Karpas-422 (cell line): ENCODE measurements at places on chromosomes 4 and X.
A peak's percentile ranks its signal among the peaks of the same experiment; 100 is the strongest.

DNA sequence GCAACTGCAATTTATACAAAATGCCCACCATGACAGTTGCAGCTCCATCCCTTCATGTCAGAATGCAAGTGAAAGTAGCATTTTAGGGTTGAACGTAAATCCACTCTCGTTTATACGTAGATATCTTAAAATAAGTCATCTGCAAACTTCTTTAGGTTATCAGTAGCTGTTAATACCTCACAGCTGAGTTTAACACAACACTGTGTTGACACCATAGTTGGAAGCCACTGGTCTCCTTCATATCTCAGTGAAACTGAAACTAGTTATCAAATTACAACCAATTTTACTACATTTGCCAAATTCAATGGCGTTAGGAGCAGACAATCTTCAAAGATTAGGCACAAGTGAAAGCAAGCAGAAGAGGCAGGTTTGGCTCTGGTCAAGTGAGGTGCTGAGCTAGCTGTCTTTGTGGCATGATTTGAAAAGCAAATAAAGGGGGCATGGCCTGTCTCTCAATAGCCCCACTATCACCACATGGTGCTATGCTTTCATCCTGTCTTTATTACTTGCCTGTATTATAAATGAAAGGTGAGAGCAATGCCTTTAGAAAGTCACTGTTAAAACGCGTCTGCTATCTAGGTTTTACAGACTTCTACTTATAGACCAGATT, 12.3 kb downstream of the PPP3CA start:
- no peak for DNase-seq

- DNase-seq: no peak
These were observed 60.5 kb upstream of the CITED1 start for GRCh38 chrX:72366178-72366577.

DNA sequence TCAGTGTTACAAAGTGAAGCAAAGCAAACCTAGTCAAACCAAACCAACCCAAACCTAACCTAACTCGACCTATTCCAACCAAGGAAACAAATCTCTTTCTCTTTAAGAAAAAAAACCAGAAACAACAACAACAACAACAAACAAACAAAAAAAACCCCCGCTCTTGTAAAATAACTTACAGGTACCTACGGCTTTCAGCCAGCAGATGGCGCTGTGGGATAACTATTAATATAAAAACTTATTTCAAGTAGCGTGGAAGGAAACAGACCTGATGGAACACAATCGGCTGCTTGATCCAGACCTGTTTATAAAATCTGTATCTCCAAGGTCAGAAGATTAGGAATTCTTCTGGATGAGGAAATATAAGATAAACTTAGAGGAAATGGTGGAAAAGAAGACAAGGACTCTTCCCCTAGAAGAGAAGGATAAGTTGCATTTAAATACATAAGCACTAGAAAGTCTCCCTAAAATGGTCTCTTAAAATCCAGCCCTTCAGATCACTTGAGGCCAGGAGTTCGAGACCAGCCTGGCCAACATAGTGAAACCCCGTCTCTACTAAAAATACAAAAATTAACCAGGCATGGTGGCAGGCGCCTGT, 34.4 kb upstream of the CDKL5 start:
- peak; percentile 84 for DNase-seq

DNA sequence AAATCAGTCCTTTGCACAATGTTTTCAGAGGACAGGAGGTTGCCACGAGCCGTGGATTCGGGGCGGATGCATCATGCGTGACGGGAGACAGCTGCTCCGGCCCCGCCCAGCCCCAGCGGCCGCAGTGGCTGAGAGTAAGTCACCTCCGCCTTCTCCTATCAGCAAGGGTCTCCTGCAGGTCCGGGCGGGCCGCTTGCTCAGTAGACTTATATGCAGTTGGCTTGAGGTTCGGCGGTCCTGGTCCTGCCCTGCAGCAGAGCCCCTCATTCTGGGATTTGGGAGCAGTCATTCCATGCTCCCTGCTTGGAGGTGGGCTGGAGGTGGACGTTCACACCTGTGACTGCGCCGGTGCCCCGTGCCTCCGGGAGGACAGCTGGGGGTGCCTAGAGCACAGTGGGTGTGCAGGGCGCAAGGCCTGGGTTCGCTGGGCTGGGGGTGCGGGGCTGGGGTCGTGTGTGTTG, 86.3 kb upstream of the ADRA2C start:
- no peak for DNase-seq

DNA sequence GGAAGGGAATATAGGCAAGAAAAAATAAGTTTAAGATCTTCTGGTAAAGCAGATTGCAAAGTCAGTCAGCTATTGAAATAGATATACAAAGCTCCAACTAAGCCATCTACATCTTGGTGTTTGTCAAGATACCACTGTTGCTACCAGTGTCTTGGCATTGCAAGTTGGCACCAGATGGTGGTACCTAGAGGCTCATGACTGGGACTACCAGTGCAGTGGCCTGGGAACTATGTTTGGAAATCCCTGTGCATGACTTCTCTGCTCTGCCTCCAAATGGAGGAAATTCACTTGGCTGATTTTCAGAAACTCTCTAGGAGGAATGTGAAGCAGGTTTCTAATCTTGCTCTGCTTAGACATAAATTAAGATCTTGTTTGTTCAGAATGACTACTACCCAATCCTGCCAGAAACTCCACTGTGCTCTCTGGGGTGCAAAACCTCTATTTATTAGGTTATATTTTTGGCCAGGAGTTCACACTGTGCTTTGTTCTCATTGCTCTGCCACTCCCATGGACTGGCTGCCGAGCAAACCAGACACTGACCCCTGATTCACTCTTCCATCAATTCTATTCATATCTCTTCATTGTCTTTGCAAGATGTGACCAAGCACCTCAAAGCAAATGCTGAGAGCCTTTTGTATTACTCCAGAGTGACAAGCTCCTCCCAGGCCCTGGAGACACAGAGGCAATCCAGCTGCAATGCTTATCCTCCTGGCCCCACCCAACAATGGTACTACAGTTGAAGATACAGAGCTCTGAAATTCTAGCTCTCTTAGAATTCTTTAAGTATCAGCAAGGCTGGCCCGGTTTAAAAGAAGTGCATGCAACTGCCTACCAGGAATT, 272.3 kb upstream of the FGF16 start:
- no peak for DNase-seq

GRCh38 chr4:151031831-151032605, 16.9 kb upstream of the LRBA start:
- no peak for DNase-seq

DNA sequence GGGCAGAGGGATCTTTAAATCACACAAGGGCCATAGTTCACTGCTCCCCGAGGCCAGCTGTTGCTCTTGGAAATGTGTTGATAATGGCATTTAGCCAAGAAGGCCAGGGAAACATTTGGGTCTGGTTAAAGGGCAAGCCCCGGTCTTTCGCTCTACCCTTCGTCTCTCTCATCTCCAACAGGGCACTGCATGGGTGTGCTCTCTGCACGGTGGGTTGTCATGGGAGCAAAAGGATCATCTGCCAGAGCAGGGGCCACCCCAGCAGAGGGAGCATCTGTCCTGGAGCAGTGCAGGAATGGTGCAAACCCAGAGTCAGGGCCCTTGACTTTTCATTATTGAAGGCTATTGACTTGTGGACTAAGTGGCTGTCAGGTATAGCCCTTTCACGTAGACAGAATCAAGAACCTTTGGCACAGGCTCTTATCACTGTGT, 22.7 kb upstream of the PGRMC2 start:
- DNase-seq: no peak

DNA sequence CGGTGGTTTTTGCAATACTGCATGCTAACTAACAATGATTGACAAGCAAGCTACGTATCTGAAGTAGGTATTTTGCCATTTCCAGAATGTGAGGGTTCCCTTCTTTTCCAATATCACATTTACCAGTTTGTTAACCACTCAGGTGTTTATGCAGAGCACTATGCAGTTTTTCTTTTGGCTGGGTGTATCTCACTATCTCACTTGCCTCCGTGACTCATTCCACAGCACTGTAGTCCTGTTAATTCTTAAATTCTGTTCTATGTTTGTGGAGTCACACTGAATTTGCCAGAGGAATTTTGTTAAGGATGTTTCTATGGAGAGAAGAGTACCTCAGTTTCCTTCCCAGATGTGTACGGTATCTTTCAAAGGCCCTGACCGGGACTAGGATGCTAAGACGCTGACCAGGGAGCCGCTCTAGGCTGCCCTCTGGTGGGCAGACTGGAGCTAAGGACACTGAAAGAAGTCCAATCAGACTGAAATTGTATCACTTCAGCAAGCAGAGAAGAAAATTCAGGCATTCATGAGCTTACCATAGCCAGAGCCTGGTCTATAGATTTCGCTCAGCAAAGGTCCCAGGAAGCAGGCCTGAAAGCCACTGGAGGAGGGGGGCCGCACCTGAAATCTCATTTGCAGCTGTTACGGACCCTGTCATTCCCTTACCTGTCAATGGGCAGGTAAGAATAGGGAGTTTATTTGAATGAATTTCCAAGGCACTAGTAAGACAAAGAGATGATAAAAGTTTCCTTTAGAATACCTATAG, 388.4 kb upstream of the SPOCK3 start:
- DNase-seq: peak; percentile 63

DNA sequence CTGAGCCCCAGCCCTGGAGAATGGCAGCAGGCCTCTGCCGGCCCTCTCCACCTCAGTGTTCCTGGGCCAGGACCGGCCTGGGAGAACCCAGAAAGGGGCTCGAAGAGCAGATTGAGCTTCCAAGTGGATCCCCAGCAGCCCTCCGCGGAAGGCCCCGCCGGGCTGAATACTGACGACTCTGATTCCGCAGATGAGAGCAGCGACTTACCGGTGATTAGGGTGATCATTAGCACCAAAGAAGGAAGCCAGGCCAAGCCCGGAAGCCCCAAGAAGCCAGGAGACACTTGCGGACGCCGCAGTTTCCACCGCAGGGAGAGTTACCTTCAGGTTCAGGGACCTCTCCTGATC, 876 bp downstream of the LOC101059915 start:
- DNase-seq: no peak

DNA sequence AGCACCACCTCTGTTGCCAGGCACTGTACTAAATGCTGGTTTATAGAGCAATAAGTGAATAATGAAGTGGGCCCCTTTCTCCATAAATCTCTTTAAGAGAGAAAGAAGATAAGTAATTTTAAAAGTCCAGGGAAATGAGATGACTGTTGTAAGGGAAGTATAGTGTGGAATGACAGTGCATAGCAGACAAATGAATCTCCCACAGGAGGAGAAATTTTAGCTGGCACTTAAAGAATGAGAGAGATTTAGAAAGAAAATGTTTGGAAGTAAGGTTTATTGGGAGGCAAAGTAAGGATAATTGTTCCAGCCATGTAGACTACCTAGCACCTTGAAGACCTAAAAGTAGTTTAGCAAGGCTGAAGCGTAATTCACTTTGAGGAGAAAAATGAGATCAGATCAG, 1081.1 kb upstream of the PABPC4L start:
- no peak for DNase-seq

GRCh38 chrX:151624677-151625076, 61.2 kb downstream of the PASD1 start:
- DNase-seq: peak; percentile 42

- peak; percentile 60 for DNase-seq
These were observed 41.0 kb upstream of the SH3RF1 start for GRCh38 chr4:169311643-169312365.

DNA sequence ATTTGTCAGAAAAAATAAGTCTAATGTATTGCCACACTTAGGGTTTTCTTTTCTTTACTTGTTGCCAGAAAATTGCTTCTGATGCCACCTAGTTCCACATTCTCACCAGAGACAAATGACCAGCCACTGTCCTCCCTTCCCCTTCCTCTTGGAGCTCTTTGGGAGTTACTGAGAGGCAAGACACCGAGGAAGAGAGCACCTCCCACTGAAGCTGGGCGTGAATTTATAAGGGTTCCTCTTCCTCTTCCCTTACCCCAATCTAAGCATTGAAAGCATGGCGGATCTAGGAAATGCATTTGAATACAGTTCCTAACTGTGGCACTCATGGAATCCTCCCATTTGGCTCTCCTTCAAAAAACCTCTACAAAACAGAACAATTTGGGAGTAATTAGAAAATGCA, 30.0 kb downstream of the ANXA3 start:
- no peak for DNase-seq
